ENCODE measurements at places on chromosomes 5 and 9. TPM values are rescaled to one million over a fixed set of nuclear protein-coding genes. Genes with fewer than 3 reads are reported as not detected.

RMRP gene
- 38,740 TPM for total RNA-seq

CSF2 gene
- not detected for total RNA-seq

DNA sequence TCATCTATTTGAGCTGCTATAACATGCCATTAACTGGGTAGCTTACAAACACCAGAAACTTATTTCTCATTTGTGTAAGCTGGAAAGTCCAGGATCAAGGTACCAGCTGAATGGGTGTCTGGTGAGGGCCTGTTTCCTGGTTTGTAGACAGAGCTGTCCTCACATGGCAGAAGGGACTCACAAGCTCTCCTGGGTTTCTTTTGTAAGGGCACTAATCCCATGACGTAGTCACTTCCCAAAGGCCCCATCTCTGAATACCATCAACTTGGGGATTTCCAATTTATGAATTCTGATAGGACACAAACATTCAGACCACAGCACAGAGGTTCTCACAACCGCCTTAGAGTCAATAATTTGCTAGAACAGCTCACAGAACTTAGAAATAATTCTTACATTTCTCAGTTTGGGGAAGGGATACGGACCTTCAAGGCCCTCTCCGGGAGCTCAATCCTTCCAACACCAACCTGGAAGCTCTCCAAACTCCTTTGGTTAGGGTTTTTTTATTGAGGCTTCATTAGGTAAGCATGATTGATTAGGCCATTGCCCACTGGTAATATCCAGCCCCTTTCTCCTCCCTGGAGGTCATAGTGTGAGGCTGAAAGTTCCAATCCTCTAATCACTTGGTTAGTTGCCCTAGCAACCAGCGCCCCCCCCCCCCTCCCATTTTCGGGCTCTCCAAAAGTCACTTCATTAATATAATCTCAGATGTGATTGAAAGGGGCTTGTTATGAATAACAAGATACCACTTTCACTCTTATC lies 7.6 kb upstream of the DNAJA1 start:
- DNase-seq, result no peak

DNA sequence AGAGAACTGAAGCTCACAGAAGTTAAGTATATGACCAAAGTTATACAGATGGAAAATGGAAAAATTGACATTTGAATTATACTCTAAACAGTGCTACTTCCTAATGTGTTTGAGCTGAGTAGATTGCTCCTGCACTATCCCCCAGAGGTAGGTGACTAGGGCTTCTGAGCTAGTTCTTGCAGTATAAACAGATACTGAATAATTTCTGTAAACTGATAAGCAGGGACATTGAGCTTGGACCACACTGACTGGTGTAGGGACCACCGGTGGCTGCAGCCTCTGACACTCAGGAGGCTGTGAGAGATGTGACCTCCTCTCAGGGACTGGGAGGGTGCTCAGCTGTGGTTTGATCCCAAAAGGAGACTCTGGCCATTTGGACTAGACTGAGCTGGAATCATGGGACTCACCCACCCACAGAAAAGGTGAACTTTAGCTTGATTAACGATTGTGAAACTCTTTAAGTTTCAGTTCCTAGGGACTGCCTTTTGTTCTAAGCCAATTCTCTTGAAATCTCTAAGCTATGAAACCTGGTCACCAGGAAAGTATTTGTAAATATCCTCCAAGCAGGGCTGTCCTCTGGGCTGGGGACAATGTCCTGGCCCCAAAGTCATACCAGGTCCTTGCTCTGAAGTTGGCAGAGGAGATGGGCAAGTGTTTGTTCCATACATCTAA lies 291.5 kb downstream of the SEC61B start:
- no peak for DNase-seq

SLC46A2 gene
- under 0.01 TPM for total RNA-seq

- DNase-seq, result no peak
Observed at GRCh38 chr5:35115920-35116319, 68.2 kb upstream of the AGXT2 start.

DNA sequence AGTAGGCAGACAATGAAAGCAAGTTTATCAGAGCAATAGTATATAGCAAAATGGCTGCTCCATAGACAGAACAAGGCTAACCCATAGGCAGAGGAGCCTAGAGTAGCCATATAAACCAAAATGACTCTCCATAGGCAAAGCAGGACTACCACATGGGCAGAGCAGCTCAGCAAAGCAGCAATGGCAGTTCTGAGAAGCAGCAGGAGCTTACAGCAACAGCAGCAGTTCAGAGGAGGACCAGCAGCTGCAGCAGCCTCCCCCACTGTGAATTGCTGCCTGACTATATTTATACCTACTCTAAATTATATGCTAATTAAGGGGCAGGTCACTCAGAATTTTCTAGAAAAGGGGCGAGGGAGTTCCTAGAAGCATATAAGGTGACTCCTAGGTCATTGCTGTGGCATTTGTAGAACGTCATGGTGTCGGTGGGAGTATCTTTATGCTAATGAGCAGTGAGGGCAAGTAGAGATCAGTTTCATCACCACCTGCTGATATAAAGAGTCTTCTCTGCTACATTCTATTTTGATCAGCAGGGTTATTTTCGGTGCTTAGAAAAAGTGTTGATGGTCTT lies 1115.5 kb downstream of the DTWD2 start:
- DNase-seq, result no peak

CDKN2A gene
- 0.27 TPM for total RNA-seq

DNA sequence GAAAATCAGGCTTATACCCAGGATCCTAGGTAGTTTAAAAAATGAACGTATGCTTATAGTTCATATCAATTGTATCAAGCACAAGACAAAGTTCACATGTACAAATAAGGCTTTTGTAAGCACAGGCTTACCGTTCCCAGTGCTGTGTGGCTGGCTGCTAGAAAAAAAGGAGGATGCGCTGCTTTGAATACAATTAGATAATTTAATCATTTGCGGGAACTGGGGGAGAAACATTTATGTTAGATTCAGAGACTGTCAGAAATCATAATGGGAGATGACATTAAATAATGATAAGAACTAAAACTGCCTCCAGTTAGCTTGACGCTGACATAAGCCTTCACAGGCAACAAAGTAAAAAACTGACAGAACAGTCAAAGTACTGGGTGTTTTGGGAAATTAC lies 93.2 kb downstream of the FNBP1 start:
- DNase-seq, result no peak

NIM1K gene
- total RNA-seq, result 0.27 TPM

GRCh38 chr5:123244458-123244857 lies 155.4 kb downstream of the PRDM6 start:
- DNase-seq, result no peak

DNA sequence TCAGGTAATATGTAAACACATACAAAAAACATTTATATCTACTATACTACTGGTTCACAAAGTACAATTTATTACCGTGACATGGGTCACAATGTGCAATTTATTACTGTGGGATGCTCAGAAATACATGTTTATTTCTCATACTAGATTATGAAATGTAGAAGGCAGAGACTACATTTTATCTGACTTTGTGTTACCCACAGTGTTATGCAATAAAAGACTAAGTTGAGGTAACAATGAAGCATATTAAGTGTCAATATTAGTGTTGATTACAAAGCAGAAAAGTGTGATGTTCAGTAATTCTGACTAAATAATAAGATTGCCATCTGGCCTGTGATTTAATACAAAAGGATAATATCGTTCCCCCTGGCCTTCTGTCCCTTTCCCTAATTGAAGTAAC lies 42.4 kb downstream of the CPLANE1 start:
- DNase-seq, result no peak

DNA sequence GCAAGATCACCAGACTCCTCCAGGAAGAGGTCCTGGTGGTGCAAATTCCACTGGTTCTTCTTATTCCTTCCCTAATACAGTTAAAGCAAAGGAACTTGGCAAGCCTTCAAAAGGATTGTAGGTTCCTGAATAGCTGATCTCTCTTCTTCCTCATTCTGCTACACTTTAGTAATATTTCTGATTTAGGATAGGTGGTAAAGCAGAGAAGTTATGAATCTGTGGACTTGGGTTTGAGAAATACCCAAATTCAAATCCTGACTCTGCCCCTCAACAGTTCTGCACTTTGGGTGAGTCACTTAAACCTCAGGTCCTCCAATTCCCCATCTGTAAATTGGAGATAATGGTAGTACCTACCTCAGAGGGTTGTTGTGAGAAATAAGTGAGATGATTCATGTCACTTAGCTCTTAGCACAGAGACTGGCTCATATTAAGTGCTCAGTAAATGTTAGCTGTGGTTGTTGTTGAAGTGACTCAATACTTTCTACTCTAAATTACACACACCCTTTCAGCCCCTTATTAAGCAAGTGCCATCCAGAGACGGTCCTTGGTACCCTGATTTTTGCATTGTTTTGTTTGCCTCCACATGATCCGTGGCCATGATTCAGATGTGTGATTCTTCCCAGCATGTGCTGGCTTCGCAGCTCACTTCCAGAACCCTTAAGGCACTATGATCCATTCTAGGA lies 5.2 kb downstream of the SH3RF2 start:
- DNase-seq, result no peak

- no peak for DNase-seq
Observed at GRCh38 chr5:133256276-133256675, 204.5 kb downstream of the HSPA4 start.

DNA sequence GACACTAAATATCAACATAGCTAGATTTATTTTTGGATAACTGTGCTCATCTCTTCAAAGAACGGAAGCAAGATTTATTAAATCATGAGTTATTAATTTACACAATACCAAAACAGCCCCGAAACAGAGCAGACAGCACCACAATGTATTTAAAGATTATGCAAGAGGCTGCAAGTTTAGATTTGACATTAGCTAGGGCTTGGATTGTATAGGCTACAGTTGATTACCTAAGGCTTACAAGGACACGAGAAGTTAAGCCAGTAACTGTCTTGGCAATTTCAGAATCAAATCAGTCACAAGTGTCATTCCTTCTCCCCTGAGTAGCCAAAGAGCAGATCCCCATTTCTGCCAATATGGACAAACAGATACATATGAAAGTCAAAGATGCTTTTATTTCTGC lies 152.6 kb downstream of the MED27 start:
- DNase-seq, result no peak

SPAG8 gene
- total RNA-seq, result 3.2 TPM
